Brain pericyte (primary cell): ENCODE measurements at places on chromosomes 12 and 14.

GRCh38 chr12:32603858-32604257 lies 75.2 kb upstream of the DNM1L start:
- peak; percentile 21 for DNase-seq

DNA sequence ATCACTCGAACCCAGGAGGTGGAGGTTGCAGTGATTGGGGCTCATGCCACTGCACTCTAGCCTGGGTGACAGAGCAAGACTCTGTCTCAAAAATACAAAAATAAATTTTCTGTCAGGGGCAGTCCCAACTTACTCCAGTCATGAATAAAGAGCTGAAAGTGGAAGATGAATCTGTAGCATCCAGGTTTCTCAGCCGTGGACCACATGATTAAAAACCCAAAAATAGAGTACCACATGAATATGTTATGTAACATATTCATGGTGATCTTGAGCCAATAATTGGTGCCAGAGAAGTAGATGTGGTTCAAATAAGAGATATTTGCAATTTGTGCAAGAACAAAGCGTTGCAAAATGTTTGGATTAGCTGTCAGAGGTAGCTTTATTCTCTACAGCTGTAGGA lies 23.1 kb downstream of the SPIC start:
- DNase-seq: no peak

DNA sequence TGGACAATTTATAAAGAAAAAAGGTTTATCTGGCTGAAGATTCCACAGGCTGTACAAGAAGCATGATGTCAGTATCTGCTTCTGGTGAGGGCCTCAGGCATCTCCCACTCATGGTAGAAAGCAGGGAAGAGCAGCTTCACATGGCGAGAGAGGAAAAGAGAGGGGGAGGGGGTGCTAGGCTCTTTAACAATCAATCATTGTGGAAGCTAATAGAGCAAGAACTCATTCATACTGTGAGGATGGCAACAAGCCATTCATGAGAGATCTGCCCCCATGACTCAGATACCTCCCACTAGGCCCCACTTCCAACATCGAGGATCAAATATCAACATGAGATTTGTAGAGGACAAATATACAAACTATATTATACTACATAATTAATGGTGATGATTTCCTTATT lies 361.9 kb upstream of the FAR2 start:
- peak; percentile 68 for DNase-seq

GRCh38 chr12:32084017-32084688 lies 22.5 kb upstream of the BICD1 start:
- DNase-seq: no peak

DNA sequence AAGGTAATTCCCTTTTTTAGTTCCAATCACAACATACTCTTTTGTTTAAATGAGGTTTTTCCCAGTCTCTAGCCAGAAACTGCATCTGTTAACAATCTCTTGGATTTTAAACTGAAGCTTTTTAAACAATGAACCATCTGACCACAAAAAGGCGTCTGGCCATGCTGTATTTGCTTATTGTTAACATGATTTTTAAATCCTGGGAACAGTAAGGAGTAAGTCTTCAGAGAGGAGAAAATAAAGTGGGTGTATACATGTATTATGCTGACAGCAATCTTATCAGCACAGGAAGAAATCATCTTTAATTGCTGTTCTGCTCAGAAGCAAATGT lies 106.2 kb downstream of the DAAM1 start:
- DNase-seq: no peak

- no peak for DNase-seq
Measured at GRCh38 chr12:3361146-3361545, 129.9 kb upstream of the PRMT8 start.

DNA sequence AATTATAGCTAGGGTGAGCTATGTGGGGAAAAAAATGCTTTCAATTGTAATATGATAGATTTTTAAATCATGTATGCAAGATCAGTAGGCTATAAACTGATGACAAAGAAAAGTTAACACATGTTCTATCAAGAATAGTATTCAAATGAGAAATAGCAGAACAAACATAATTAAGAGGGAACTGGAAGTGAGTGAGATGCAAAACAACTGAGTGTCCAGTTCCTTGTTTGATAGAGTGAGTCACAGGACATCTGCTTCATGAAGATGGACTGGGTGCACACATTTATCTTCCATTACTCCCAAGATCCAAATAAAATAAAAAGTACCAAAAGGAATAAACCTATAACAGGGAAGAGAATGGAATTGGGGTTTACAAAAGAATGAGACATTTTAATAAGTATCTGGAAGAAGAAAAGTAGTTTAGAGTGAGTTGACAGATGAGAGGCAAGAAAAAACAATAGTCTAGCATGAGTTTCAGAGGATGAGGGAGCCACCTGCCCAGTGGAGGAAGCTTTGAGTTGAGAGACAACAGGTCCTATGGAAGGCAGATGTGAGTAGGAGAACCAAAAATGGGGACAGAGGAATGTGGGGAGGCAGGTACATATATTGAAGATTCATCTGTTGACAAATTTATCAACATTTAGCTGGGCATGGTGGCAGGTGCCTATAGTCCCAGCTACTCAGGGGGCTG lies 178.1 kb upstream of the ARHGAP5 start:
- DNase-seq: no peak

DNA sequence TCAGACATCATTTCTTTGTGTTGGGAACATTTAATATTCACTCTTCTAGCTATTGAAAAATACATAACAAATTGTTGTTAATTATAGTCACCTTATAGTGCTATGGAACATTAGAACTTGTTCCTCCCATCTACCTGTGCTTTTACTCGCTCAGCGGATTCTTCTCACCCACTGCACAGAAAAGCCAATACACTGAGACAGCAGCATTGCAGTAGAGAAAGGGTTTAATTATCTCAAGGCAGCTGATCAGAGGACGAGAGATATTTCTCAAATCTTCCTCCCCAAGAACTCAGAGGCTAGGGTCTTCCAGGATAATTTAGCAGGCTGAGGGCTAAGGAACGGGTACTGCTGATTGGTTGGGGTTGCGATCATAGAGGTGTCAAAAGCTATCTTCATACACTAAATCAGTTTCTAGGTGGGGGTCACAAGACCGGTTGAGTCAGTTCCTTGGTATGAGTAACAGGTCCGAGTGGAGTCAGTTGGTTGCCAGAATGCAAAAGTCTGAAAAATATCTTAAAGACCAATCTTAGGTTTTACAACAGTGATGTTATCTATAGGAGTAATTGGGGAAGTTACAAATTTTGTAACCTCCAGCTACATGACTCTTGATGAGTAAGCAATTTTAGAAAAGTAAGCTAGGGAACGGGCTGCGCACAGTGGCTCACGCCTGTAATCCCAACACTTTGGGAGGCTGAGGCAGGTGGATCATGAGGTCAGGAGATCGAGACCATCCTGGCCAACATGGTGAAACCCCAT lies 173.1 kb downstream of the FBXL14 start:
- no peak for DNase-seq
